ENCODE measurements at places on chromosomes 12 and 14.

GRCh38 chr12:14846042-14846587 is 2.8 kb upstream of the ART4 start:
- DNase-seq, result no peak

DNA sequence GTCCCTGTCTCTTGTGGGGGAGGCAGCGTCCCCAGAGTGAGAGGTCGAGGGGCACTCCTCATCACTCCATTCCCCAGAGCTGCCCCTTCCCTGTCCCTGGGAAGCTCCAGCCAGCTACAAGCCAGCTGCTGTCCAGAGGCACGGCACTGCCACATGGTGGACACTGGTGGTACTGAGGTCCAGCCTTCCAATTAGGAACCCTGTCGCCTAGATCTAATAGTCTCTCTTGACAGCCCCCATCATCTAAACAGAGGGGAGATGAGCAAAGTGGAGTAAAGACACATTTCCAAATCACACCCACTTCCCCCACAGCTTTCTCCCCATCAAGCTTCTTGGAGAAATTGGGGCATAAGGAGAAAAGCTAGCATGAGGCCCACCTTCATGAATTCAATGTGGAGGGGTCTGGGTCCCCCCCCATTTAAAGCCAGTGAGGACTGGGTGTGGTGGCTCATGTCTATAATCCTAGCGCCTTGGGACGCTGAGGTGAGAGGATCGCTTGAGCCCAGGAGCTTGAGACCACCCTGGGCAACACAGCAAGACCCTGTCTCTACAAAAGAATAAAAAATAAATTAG is 2.1 kb upstream of the INHBE start:
- DNase-seq, result peak; percentile 86

DNA sequence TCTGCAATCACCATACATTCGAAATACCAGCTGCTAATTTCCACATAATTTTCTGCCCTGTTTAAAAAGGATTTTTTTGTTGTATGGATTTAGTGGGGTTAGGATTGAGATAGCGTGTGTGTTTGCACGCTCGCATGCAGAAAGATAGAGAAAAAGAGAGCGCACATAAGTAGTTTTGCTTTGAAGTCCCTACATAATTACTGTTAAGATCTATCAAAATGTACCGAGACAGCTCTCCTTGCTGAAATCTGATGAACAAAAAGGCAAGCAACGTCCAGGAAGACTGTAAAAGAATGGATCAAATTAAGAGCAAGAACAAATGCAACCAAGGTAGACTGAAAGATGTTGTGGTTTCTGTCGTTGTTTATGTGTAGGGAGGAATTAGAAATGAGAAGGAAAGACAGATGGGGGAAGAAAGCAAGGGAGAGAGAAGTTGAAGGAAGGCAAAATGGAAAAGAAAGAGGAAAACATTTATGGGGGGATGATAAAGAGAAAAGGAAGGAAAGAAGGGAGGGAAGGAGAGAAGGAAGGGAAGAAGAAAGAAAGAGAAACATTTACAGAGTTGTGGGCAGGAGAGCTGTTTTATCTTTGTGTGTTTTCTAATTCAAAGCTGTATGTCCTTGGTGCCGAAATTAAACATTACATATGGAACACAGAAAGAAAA is 522.3 kb downstream of the MED13L start:
- no peak for DNase-seq

DNA sequence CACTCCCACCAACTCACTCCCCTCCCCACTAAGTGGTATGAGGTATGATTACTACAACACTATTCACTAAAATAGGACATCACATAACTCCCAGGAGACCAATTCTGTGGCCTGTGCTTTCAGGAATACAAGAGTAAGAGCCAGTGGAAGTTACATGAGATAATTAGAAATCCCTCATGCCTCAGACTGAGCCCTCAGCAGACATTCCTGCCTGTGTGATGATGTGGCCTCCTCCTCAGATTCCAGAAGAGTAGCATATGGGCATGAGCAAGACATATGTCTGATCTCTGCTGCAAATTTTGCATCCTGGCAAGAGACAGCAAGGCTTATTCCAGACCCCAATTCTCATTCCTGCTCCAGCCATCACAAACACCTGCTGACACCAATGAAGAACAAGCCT is 46.0 kb upstream of the BMP4 start:
- no peak for DNase-seq

GRCh38 chr14:68939893-68940613 is 39.0 kb downstream of the ACTN1 start:
- peak; percentile 91 for DNase-seq

GRCh38 chr12:50550530-50551223 is 45.9 kb downstream of the DIP2B start:
- DNase-seq, result peak; percentile 80

GRCh38 chr12:41407232-41407799 is 219.2 kb downstream of the PDZRN4 start:
- DNase-seq, result no peak

DNA sequence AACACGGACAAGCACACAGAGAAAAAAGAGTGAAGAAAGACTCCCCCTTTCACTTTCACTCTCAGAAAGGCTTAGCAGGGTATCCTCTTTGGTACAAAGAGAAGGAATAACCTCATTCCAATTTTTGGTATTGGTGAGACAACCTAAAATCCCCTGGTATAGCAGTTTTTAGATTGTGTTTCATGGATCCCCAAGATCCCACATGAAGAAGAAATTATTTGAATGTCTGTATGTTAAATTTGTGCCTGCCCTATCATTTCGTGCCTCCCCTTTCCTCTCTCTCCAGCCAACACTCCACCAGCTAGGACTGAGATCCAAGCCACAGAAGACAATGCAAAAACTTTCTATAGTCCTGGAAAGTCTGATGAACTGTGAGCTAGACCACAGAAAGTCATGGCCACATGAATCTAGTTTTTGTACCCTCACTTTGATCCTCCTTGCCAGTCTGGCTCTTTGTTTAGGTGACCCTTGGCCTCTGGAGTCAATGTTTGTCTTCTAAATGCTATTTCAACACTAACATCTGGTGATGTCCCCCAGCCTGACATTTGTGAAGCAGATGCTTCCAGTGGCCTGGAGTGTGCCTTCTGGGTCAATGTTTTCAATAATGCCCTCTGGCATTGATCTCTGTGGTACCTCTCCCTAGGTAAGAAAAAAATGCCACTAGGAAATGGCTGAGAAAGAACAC is 181.9 kb upstream of the BMP4 start:
- DNase-seq, result no peak

GRCh38 chr14:71355324-71356201 is 448.3 kb downstream of the PCNX1 start:
- no peak for DNase-seq

GRCh38 chr12:62914443-62915203 is 20.3 kb downstream of the PPM1H start:
- no peak for DNase-seq

- no peak for DNase-seq
Observed at GRCh38 chr12:108638141-108638827, 4.6 kb upstream of the SELPLG start.

DNA sequence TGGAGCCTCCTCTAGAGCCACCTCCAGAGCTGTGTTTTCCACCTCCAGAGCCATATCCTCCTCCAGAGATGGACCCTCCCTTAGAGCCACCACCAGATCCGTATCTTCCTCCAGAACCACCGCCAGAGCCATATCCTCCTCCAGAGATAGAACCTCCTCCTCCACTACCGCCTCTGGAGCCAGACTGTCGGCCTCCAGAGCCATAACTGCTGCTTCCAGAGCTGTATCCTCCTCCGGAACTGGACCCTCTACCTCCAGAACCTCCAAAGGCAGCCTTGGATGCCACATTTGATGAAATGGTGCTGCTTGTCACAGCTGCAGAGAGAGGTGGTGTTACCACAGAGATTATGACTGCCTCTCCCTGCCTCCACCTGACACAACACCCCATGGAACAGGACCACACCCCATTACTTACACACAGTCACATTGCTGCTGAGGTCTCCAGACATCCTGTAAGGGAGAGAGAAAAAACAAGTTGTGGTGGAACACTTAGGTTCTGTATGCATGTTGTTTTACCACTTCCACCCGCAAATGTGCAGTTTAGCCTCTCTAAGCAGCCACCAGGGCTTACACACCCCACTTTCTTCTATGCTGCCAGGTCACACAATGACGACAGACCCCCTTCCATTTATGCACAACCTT is 6.8 kb downstream of the KRT2 start:
- DNase-seq, result no peak

- peak; percentile 81 for DNase-seq
Observed at GRCh38 chr14:65169351-65169750, 67.0 kb upstream of the MAX start.

DNA sequence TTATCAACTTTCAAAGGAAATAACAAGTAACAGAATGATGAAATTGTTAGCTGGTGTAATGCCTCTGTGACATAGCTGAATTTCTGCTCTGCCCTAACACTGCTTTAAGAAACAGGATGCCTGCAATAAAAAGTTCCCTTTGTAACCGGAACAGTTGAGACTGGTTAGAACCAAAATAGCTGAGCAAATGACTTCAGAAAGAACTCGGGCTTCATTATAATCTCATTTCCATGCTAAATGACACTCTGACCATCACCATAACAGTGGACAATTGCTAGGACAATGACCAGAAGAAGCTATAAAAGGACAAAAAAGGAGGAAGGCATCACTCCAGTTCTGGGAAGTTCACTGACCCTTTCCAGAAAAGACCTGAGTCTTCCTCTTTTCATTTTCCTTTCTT is 23.5 kb upstream of the PYGL start:
- peak; percentile 80 for DNase-seq

DNA sequence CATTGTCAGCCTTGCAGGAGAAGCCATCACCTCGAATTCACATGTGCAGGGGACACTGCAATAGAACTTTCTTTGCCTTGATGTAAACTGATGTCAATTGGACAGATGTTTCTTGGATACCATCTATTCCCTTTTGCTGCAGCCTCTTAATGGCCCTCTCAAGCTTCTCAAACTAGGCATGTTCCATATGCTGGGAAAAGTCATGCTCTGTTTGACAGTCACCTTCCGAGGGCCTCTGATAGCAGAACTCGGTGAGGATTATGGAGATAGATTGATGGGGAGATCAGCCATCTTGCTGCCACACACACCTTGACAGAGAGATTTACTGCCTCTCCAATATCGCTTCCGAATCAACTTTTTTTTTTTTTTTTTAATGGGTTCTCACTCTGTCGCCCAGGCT is 145.8 kb upstream of the NUDT4 start:
- DNase-seq, result no peak

DNA sequence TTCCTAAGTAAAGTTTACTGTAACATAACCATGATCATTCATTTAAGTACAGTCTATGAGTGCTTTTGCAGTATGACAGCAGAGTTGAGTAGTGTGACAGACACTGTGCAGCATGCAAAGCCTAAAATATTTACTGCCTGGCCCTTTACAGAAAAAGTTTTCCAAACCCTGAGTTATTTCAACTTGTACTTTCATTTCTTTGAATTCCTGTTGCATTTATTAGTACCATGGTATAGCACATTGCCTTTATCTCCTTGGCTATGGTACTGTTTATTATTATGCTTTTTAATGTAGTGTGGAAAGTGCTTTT is 6.2 kb downstream of the ARHGAP5 start:
- DNase-seq, result no peak

DNA sequence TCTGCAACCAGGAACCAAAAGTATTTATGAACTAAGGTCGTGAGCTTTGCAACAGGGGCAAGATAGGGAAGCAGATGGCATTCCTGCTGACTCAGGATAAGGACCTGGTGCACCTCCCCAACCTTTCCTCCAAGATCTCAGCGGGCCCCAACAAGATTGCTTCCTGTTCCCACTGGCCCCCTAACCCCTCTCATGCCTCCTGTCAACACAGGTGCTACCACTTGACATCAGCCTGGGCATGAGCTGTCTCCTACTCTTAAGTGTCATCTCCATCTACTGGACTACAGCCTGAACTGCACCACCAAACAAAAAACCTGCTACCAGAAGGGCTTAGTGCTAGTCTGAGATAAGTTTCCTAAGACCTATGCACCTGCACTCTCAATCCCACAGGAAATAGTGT is 32.7 kb downstream of the MED6 start:
- peak; percentile 45 for DNase-seq

- no peak for DNase-seq
Observed at GRCh38 chr12:87952850-87953249, 76.4 kb downstream of the C12orf50 start.

DNA sequence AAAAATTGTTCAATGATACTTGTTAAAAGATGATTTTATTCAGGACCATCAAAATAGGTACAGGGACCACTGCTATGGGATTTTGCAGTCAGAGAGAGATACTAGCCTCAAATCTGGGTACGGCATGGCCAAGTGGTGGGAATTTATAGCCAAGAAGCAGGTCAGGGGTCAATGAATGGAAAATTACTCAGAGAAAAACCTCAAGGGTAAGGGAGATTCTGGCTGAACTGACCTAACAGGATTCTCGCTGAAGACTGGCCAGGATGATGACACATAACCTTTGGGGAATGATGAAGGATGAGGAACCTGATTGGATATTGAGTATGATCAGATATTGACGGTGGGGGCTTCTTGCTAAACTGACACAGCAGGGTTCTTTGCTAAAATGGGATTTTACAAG is 32.7 kb downstream of the DEPDC4 start:
- peak; percentile 58 for DNase-seq

DNA sequence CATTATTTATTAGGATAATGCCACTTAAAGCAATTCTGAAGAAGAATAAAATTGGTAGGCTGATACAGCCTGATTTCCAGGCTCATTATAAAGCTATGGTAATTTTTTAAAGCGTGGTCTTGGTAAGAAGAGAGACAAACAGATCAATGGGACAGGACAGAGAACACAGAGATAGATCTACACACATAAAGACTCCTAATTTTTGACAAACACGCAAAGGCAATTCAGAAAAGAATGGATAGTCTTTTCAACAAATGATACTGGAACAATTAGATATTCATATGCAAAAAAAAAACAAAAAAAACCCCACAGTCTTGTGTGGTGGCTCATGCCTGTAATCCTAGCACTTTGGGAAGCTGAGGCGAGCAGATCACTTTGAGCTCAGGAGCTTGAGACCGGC is 25.9 kb upstream of the MEG3 start:
- DNase-seq, result no peak

GRCh38 chr12:61987173-61987572 is 273.0 kb upstream of the USP15 start:
- DNase-seq, result no peak

GRCh38 chr12:74794522-74794921 is 256.9 kb downstream of the ATXN7L3B start:
- DNase-seq, result no peak

DNA sequence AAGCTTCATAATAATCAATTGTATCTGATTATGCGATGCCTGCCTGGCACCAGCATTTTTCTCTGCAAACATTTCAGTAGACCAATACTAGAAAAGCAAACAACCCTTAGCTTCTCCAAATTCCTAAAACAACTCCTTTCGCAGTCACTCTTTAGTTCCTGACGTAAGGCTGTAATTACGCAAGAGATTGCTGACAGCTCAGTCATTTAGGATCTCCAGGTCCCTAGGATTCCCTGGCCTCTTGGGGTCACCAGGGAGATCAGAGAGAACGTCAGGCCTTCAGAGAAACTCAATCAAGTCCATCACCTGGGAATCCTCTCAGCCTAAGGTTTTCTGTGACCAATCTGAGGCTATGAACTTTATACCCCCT is 390.6 kb downstream of the PAWR start:
- no peak for DNase-seq

Data from osteoblast (primary cell).